ENCODE measurements at places on chromosomes 5 and 9. TPM values are rescaled to one million over a fixed set of nuclear protein-coding genes. Genes with fewer than 3 reads are reported as not detected.

The DHX29 gene
- 26.8 TPM for total RNA-seq

The AK6 gene
- total RNA-seq, result 37.3 TPM

The DRD1 gene
- 0.25 TPM for total RNA-seq

The SPATA6L gene
- not detected for total RNA-seq

The ACER2 gene
- total RNA-seq, result 0.31 TPM

The TNFSF8 gene
- not detected for total RNA-seq

The CDC25C gene
- 25.1 TPM for total RNA-seq

The COL5A1 gene
- 26.8 TPM for total RNA-seq

- DNase-seq, result no peak
Measured at GRCh38 chr9:100021931-100022330, 76.9 kb downstream of the ERP44 start.

GRCh38 chr9:16002816-16003215 is 450.0 kb downstream of the CCDC171 start:
- no peak for DNase-seq

DNA sequence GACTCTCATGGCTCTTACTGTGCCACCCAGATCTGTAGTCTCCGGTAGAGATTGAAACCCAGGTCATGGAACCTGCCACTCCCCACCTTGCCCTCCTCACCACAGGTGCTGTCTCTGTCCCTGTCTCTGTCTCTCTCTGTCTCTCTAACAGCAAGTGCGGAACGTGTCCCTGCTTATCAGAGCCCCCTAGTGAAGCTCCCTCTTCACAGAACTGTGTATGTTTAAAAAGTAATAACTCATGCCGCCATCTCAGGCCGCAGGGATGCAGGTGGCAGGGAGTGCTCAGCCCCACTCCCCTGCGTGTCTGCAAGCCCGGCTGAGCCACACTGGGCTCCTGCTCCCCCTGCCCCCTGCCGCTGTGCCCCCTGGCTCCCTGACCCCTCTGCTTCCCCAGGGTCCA is 43.8 kb downstream of the UNC5A start:
- DNase-seq, result no peak

DNA sequence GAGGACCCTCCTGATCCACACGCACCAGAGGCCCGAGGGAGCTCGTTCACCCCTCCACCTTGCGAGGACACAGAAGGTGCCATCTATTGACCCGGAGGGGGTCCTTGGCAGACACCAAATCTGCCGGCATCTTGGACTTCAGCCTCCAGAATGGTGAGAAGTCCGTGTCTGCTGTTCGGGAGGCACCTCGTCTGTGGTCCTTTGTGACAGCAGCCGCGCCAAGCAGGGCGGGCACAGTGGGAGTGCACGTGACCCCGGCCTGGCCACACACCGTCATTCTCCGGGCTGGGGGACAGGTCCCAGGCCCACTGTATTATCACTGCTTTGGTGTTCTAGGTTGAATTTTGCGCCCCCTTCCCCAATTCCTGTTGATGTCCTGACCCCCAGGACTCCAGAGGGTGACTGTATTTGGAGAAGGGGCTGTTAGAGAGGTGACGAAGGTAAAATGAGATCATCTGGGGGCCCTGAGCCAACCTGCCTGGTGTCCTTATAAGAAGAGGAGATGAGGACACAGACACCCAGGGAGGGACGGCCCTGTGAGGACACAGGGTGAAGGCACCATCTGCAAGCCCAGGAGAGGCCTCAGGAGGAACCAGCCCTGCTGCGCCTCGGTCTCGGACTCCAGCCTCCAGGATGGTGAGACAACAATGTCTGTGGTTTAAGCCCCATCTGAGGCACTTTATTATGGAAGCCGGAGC is 15.7 kb downstream of the LPCAT1 start:
- DNase-seq, result no peak

GRCh38 chr9:88528080-88528790 is 6.7 kb upstream of the NXNL2 start:
- no peak for DNase-seq

- no peak for DNase-seq
Measured at GRCh38 chr5:27437594-27438200, 399.3 kb upstream of the CDH9 start.

GRCh38 chr9:91034521-91034920 is 232.9 kb downstream of the SYK start:
- no peak for DNase-seq

- no peak for DNase-seq
Measured at GRCh38 chr9:6889868-6890267, 132.1 kb downstream of the KDM4C start.

- DNase-seq, result no peak
Measured at GRCh38 chr9:85185486-85186217, 516.1 kb downstream of the NTRK2 start.

DNA sequence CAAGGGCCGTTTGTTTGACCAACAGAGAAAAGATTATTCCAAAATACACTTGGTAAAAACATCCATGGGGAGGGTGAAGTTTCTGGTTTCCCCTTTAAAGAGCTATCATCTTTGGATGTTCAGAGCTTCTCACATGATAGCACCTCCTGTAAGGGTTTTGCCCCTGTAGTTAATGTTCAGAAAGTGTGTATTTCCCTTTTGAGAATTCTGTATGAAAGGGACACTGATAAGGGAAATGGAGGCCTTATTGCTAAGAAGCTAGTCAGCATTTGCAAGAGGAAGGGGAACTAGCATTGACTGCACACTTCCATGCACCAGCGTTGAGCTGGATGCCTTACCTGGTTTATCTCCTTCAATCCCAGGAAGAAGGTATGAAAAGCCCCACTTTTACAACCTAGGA is 31.5 kb upstream of the C5orf58 start:
- no peak for DNase-seq

- DNase-seq, result no peak
Measured at GRCh38 chr5:135251093-135251492, 147.9 kb downstream of the MACROH2A1 start.

DNA sequence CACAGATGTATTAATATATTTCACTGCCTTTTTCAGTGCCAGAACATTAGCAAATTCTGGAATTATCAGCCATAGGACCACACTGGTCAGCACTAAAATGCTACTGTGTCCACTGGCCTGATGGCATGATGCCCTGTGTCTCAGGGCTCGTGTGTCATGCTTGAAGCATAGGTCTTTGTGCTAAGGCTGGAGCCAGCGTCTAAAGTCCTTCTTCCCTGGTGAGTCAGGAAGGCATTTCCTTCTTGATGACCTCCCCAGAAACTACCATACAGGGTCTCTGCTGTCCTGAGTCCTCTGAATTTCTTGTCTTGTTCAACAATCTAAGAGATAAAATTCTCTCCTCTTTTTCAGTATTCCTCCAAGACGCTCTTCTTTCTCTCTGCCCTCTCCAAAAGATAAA is 489.9 kb downstream of the PSAT1 start:
- DNase-seq, result no peak

DNA sequence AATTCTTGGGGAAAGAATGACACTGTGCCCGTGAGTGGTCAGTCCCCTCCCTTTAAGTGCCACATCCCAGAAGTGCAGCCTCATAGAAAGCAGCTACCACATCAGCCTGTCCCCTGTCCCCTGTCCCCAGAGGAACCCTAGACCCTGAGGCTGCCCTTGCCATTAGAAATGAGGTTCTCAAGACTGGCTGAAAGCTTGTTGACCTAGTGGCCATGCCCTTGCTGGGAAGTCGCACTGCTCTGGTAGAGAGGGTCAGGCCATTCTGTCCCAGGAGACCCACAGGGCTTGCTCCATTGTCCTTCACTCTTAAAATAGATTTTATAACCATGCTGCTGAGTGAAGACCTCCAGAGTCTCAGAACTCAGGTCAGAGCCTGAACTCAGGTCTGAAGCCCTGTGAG is 184.5 kb downstream of the RGS3 start:
- DNase-seq, result no peak

DNA sequence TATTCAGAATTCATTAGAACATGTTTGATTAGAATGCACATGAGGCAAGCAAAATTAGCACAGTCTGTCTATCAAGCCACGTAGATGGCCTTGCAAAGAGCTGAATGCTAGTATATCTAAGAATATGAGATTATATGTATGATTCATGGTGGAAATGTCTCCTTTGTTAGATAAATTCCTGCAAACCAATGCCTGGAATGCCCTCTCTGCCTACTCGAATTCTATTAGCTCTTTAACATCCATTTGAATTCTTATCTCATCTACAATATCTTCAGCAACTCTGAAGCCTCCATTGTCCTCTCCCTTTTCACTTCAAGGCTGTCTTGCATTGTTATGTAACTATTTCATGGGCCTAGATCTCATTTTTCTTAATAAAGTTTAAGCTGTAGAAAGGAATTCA is 205.5 kb downstream of the TMC1 start:
- no peak for DNase-seq
